ENCODE measurements at places on chromosomes 1 and 21. TPM values are rescaled to one million over a fixed set of nuclear protein-coding genes. Genes with fewer than 3 reads are reported as not detected.

Gene FAM131C
- 2.6 TPM for total RNA-seq

DNA sequence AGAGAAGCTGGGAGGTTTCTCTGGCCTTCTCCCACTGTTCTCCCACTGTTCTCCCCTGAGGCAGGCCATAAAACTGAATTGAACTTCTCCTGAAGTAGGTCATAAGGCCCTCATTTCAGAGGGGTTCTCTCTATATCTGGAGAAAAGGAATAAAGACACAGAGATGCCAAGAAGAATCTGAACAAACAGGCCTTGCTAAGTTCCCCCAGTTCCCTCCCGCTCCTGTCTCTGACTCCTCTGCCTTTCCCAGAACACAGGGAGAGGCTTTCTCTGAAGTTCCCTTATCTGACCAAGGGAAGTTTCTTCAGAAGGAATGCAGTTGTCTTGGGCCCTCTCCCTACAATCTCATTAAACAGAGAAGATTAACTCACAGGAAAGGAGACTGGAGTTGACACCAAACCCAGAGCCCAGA is 83.4 kb downstream of the SLC16A1 start:
- no peak for DNase-seq

- DNase-seq = no peak
These were observed 165.4 kb downstream of the ADSS2 start for GRCh38 chr1:244286341-244286740.

Gene LIPI
- not detected for total RNA-seq

DNA sequence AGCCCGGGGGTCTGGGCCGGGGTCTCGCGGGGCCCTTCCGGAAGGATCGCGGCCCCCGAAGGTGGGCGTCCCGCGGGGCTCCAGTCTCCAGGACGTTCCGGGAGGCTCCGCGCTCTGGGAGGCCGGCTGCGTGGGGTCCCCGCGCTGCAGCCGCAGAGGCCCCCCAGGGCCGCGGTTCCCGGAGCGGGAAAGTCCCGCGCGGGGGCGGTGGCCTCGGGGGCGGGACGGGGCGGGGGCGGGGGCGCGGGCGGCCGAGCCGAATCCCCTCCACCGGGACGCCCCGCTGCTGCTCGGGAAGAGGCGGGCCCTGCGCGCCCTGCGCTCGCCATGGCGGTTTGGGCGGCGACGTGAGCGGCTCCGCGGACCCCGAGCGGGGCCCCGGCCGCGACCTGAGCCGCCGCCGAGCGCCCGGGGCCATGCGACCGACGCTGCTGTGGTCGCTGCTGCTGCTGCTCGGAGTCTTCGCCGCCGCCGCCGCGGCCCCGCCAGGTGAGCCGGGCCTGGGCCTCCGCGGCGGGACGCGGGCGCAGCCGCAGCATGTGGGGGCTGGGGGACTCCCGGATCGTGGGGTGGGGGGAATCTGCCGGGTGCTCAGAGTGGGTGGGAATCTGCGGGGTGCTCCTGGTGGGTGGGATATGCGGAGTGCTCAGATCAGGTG is at the start of gene IFNGR2:
Gene IFNGR2 (plus strand): TSS at position 286 of the 658 bp plus-strand sequence. CDS start 131 bp downstream, at position 417.
- DNase-seq = peak; percentile 84

DNA sequence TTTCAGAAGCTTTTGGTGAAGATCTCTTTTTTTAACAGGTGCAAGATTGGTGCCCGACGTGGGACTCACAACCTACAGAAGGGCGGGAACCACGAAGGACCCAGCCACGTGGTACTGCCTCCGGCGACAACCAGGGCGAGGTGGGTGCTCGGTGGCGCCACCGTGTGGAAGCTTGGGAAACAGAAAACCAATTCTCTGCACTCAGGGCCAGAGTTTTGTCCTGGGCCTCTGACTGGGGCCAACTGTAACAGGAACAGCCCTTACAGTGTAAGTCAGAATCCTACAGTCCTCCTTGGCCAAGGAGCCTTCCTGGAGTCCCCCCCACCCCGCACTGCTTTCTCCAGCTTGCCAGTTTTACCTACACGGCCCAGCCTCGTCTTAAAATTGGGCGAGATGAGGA is 11.6 kb upstream of the S100A7A start:
- DNase-seq = peak; percentile 66

DNA sequence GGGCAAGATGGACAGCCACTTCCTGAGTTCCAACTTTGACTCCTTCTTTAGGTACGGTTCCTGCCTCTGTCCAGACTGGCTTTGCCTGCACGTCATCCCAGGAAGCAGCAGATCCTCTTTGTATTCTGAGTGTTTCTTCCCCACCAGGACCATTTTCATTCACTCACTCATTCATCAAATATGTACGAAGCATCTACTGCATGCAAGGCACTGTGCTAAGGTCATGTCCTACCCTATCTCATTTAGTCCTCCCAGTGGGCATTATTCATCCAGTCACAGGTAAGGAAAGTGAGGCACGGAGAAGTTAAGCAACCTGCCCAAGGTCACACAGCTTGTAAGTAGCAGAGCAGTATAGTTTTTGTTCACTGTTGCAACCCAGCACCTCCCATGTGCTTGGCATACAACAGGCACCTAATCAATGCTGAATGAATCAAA is 13.9 kb downstream of the CRYBG2 start:
- DNase-seq = no peak

DNA sequence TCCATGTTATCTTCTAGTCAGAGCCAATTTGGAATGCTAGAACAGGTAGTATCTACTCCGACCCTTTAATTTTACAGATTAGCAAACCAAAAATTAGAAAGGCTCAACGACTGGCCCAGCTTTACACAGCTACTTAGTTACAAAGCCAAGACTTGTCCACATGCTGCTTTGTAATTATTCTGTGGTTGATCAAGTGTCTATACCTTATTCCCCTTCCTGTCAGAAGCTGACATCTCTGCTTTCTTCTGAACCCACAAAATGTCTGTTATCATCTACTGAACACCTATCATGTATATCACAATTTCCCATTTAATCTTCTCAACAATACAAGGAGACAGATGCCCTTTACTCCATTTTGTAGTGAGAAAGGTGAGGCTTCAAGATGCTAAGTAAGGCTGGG is 15.6 kb downstream of the TGFBR3 start:
- no peak for DNase-seq

GRCh38 chr1:8903908-8904650 is 25.6 kb upstream of the ENO1 start:
- peak; percentile 70 for DNase-seq

Gene IL19
- total RNA-seq = not detected

Gene VWA5B1
- 0.31 TPM for total RNA-seq

- DNase-seq = peak; percentile 28
These were observed 42.4 kb upstream of the FMO2 start for GRCh38 chr1:171142416-171143385.

Gene ADPRS
- total RNA-seq = 17.1 TPM

GRCh38 chr1:178664278-178664677 is 60.8 kb upstream of the RALGPS2 start:
- no peak for DNase-seq

Gene EFCAB7
- 16.7 TPM for total RNA-seq

DNA sequence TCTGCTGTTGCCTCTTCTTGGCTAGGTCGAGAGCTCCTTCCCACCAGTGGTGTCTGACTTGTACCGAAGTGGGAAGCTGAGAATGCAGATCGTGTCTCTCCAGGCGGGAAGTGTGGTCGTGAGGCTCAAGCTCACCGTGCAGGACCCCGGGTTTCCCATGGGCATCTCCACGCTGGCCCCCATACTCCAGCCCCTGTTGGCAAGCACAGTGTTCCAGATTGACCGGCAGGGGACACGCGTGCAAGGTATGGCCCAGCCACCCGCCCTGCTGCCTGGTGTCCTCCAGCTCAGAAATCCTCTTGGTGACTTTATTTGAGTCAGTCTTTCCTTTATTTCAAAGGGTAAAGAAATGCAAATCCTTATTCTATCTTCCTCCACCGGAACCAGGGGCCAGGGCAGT is 32.7 kb downstream of the UMODL1 start:
- peak; percentile 49 for DNase-seq

DNA sequence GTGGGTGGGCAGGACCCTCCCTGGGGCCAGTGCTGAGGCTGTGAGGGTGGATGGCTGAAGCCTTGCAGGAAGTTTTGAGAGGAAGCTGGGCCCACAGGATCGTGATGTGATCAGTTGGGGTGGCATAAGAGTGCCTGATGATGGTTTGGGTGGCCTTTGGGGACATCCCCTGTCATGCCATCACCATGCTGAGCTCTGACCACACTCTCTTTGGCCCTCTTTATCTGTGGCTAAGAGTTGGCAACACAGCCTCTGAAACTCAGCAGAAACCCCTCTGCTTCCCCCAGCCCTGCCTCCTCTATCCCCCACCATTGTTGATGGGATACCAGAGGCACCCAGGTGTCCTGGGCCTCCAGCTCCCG is 19.8 kb downstream of the MIIP start:
- no peak for DNase-seq

- no peak for DNase-seq
These were observed 471.4 kb downstream of the PTBP2 start for GRCh38 chr1:97192872-97193572.

- DNase-seq = no peak
These were observed 10.3 kb downstream of the PLA2G4A start for GRCh38 chr1:186839041-186839400.

Gene BTG2
- 126 TPM for total RNA-seq

DNA sequence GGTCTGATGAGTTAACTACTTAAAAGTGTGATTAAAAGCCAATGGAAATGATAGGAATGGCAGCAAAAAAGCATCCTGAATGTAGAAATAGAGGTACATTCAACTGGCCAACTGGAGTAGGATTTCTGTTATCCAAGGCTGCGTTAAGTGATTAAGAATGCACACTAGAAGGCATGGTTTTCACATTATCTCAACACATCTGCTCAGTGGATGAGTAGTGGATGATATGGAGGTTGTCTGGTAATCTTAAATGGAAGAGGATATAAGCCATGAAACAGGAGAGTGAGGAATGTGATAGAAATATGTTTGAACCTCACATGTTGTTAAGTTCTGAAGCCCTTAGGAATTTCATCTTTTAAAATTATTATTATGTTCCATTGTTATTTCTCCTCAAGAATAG is 839.9 kb downstream of the USP25 start:
- DNase-seq = no peak

DNA sequence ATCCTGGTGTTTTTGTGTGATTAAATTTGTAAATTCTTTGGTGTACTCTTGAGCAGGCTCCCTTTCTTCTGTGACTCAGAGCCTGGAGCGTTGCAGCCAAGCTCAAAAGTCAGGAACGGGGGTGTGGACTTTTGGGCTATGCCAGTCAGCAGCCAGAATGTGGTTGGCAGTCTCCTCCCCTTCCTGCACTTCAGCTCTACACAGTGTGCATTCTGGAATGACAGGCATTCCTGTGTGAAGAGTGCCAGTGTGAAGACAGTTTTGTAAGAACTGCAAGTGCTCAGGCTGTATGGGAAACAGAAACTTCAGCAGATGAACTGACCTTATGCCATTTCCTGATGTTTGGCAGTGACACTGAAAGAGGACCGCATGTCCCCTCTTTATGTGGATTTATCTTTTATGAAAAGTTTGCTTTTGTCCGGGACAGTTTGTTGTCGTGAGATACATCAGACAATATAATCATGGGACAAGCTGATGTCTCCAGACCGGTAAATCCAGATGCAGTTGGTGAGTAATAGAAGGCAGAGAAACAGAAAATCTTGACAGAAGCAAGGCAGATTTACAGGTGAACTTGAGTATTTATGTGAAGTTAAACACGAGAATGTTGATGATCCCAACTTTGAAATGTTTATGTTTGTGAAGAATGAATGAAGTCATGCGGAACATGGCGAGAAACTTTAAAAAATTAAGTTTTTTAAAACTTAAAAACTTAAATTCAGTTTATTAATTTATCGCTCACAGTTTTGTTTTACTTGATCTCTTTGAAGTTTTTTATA is 67.7 kb upstream of the RCC1 start:
- peak; percentile 85 for DNase-seq

DNA sequence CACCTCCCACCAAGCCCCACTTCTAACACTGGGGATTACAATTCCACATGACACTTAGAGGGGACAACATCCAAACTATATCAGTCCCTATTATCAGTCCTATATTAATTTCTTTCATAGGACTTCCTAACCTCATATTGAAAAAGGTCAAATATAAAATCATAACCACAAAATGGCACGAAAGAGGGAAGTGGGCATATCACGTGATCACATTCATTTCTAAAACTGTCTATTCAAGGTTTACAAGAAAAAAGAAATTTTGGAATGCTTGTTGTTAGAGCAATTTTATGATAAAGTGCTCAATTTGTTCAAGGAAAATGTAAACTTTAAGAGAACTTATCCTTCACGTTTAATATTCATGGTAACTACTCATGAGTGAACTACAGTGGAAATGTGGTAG is 13.2 kb upstream of the CDC7 start:
- DNase-seq = no peak
